Stimulated activated CD4-positive, alpha-beta T cell treated with anti-CD3 and anti-CD28 coated beads, Interleukin-1b, Interleukin-23, amount 100 ng/mL, for 24 hours (primary cell): ENCODE measurements at places on chromosomes 2 and 18.

- DNase-seq: no peak
Measured at GRCh38 chr2:174177316-174177890, 70.9 kb downstream of the OLA1 start.

- no peak for DNase-seq
Measured at GRCh38 chr18:22032392-22032961, 136.9 kb upstream of the GATA6 start.

- DNase-seq: no peak
Measured at GRCh38 chr2:86020984-86021383, 84.7 kb downstream of the POLR1A start.

GRCh38 chr2:240507060-240507777 is 50.6 kb downstream of the ANKMY1 start:
- DNase-seq: no peak

- DNase-seq: no peak
Measured at GRCh38 chr2:232333361-232334135, 45.0 kb upstream of the ALPP start.
